Erythroblast (primary cell): ENCODE measurements at places on chromosomes 11 and 22.

DNA sequence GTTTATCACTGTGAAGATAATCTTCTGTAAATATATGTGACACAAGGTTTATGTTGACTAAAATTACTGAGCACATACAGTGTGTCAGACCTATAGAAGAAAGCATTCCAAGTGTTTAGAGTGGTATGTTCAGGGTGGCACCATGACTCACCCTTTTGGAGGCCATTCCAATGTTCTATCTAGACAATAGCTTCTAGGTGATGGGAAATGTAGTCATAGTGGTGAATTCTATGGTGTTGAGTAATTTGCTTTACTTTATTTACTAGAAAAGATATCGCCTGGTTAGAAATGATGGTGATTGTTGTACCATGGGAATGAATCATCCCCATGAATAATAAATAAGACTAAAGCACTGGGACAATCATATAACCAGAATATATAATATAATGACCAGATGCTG lies 72.9 kb upstream of the OR4C15 start:
- DNase-seq: no peak

DNA sequence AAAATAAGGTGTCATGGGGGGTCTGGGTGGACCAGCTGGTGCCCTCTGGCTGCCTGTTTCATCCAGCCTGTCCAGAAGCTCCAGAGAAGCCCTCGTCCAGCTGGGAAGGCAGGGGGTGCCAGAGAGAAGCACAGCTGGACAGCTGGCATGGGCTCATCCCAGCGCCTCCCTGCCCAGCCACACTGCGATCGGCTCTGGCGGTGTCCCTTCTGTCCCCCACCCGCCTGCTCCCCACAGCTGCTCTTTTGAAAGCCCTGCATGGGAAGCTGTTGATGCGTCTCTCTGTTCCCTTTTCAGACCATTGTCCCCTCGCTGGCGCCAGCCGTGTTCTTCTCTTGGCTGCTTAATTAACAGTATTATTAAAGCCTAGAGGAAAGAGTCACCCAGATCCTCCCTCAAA lies 86.5 kb downstream of the MN1 start:
- no peak for DNase-seq

- no peak for DNase-seq
Measured at GRCh38 chr11:128336203-128336602, 251.2 kb downstream of the ETS1 start.

DNA sequence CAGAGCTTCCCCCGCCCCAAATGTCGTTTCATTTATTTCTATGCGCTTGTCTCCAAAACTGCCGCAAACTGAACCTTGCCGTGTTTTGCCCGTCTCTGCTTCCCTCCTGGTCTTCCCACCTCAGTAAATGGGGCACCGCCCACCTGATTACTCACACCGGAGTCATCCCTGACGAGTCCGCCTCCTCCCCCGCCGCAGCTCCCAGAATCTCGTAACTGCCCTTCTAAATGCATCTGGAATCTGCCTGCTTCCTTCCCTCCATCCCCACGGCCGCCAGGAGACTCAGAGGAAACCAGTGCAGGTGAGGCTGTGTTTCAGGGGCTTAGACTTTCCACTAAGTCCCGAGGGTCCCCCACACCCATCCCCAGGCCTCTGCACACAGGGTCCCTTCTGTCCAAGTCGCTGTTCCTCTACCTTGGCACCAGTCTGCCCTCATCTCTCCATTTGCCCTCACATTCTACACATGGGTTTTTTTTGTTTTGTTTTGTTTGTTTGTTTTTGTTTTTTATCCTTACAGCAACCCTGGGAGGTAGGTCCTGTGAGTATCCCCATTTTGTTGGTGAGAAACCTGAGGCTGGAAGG lies 62.6 kb upstream of the PHF21B start:
- DNase-seq: peak; percentile 24

GRCh38 chr11:1565173-1565903 lies 6.7 kb downstream of the DUSP8 start:
- DNase-seq: no peak

GRCh38 chr11:20351751-20352262 lies 11.7 kb upstream of the HTATIP2 start:
- DNase-seq: no peak

DNA sequence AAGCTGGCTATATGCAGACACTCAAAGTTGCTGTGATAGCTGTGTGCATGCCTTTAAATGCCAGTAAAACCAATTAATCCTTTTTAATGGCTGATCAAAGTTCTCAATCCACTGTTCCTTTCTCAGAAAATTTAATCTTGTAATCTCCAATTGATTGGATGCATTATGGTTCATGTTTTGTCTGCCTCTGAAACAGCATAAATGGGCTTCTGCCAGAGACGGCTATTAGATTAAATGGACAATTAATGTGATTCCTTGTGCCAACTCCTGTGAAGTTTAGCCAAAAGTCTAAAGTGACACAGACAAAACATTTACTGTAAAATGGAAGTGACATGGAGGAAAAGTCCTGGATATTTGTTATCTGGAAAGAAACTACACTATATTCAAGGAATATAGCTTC lies 952.5 kb upstream of the FAT3 start:
- no peak for DNase-seq

- peak; percentile 72 for DNase-seq
Measured at GRCh38 chr11:73177778-73178539, 35.8 kb upstream of the FCHSD2 start.

DNA sequence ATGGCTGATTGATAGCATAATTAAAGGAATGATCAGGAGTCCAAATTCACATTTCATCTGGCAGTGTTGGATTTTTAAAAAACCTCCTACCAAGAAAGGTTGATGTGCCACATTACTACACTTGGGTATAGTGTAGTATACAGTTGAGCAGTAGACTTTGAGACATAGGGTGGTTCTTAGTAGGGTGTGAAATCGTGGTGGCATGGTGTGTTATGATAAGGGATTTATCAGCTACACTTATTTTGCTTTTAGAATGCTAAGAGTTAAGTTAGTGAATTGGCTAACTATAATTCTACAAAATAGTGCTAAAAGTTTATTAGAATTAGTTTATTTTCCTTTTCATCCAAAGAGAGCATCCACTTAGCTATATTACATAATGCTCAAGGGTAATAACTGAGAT lies 13.1 kb downstream of the TBCEL start:
- peak; percentile 83 for DNase-seq

GRCh38 chr11:126697936-126698335 lies 302.6 kb downstream of the KIRREL3 start:
- DNase-seq: no peak

DNA sequence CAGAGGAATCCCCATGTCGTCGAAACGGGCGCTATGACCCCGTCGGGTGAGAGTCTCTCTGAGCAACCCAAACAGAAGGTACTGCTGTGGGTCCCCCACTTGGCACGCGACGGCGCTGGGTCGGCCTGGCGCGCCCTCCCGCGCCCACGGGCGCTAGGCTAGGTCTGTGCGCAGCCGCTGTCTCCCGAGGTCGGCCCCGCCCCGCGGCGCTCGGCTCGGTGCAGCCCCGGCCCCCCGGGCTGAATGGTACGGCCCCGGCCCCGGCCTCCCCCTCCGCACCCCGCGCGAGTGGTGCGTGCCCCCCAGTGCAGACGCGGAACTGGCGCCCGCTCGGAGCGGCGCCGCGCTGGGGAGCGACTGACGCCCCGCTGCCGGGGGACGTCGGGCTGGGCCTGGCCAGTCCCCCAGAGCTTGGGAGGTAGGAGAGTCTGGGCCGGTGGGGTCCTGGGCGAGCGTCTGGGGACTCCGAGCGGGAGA lies at the start of gene MADD:
Gene MADD, plus strand, starts transcription at position 305 of the 477 bp plus-strand sequence.
- DNase-seq: peak; percentile 91

- no peak for DNase-seq
Measured at GRCh38 chr22:21936151-21936775, 16.4 kb downstream of the PPM1F start.

- DNase-seq: no peak
Measured at GRCh38 chr11:76249195-76249741, 43.0 kb upstream of the WNT11 start.

GRCh38 chr22:17878941-17879340 lies 104.7 kb upstream of the BID start:
- DNase-seq: no peak

DNA sequence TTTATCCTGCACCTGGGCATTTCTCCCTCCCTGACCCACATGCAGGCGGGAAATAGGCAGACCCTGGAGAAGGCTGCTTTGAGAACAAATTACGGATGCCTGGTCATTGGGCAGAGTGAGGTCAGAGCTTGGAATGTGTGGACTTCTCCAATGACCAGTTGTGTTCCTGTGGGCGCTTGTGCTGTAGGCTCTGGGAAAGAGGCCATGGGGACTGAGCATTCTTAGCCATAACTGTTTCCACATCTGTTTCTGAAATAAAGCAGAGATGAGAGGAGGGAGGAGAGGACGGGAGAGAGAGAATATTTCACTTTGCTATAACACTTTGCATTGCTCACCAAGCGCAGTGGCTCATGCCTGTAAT lies 11.2 kb upstream of the TMEM184B start:
- DNase-seq: no peak

- DNase-seq: no peak
Measured at GRCh38 chr22:42991010-42991651, 23.8 kb downstream of the PACSIN2 start.

DNA sequence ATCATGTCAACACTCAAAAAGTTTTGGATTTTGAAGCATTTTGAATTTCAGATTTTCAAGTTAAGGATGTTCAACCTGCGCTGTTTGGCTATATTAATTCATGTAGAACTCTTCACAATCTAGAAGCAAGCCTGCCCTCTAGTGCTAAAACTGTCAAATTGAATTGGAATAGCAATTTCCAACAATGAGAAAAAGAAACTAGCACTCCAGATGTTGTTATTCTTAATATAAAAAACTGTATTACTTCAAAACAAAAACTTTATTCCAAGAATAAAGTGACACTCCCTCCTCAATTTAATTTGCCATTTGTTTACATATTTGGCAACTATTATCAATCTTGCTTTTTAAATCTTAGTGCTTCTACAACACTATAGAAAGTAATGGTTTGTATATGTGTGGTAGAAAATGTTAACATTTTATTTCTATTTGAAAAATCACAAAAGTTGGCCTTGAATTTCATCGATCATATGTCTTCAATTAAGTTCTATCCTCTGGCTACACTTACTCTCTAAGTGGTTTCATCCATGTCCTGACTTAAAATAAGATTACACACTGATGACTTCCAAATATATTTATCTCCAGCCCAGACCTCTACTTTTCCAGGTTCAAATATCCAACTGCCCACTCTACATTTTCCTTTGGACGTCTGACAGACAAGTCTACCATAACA lies 36.6 kb downstream of the DCUN1D5 start:
- peak; percentile 28 for DNase-seq

DNA sequence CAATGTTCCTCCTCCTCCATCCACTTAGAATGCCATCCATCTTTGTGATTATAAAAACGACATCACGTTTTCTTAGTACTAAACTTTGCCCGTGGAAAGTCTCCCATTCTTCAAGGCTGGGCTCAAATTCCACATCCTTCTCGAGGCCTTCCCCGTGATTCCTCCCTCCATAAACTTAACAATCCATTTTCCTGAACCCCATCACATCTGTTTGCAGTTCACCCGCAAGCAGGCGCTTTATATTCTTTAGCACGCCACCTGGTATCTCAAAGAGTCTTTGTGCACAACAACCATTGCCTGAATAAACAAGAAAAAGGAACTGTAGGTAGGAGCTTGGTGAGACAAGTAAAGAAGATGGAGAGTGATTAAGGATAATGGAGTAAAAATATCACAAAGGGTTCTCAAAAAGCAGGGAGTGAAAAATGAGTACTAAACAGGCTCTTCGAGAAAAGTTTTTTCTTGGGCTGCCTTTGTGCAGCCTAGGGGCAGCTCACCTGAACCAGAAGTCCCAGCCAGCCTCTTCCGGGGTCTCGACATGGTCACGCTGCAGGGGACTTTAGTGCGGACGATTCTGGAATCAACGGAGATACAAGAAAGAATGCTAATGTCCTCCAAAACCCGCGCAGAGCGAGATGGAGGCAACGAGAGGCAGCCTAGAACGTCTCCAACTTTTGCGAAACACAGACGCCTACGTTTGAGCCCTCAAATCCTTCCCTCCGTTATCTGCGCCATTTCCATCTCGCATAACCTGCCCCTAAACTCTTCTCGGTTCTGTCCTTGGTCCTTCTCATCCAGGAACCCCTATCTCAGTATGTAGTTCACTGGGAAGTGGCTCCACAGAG lies 585 bp downstream of the THYN1 start:
- DNase-seq: no peak

- DNase-seq: no peak
Measured at GRCh38 chr11:78742430-78742829, 167.8 kb upstream of the NARS2 start.

DNA sequence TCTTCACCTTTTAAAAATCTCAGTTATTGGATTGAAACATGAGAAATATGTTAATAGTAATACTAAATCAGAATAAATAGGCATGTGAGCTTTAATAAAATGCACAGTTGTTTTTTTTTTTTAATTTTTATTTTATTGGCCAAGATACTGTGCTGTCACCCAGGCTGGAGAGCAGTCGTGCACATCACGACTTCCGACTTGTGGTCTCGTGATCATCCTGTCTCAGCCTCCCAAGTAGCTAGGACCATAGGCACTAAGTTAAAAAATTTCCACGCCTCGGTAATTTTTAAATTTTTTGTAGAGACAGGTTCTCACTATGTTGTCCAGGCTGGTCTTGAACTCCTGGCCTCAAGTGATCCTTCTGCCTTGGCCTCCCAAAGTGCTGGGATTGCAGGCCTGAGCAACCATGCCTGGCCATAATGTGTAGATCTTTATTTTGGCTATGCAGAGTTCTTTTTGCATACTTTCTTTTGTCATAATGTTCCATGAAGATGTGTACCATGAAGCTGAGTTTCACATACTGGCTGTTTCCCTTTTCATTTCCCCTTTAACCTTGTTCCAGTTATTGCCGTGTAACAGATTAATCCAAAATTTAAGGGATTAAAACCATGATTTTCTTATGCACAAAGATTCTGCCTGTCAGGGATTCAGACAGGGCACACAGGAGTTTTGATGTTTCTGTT lies 16.0 kb downstream of the CAPRIN1 start:
- no peak for DNase-seq

DNA sequence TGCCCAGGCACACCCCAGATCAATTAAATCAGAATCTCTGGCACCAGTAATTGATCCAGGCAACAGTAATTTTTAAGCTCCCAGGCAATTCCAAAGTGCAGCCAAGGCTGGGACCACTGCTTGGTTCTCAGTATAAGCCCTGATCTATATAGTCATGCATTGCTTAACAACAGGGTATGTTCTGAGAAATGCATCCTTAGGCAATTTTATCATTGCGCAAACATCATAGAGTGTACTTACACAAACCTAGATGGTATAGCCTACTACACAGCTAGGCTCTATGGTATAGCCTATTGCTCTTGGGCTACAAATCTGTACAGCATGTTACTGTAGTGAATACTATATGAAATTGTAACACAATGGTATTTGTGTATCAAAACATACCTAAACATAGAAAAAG lies 651 bp upstream of the C11orf42 start:
- no peak for DNase-seq

- DNase-seq: no peak
Measured at GRCh38 chr11:24587635-24588034, 90.8 kb downstream of the LUZP2 start.

GRCh38 chr11:2530131-2530854 lies 85.5 kb downstream of the KCNQ1 start:
- no peak for DNase-seq
